ENCODE measurements at places on chromosomes 1 and 21.
A peak's percentile ranks its signal among the peaks of the same experiment; 100 is the strongest.

- no peak for DNase-seq
Observed at GRCh38 chr1:34427170-34427569, 250.5 kb downstream of the C1orf94 start.

GRCh38 chr1:200279810-200280411 is 129.9 kb downstream of the ZNF281 start:
- peak; percentile 12 for DNase-seq

- no peak for DNase-seq
Observed at GRCh38 chr1:93699049-93699384, 17.4 kb upstream of the BCAR3 start.

DNA sequence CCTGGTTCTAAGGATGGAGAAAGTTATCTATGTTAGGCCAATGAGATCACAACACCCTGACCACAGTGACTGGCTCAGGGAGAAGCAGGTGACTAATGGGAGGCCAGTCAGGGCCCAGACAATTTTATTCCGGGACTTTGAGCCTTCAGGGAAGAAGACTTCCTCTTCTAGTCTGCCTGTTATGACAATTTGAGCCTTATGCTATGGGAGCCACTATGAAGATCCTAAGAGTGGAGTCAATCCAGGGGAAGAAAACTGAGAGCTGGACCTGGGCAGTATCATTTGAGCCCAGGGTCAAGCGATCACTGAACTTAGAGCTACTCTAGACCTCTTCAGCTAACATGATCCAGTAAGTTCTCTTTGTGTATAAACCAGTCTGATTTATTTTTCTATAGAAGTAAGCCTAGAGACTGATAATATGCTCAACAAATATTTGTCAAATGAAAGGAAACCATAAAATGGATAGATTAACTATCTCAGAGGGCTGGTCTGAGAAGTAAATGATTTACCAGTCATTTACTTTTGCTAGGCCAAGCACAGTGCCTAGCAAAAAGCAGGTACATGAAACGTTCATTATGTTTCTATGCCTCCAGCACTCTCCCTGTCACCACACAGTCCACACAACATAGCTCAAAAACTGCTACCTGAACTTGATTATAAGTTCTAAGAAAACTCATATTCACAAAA is 4.2 kb upstream of the C1orf141 start:
- no peak for DNase-seq

DNA sequence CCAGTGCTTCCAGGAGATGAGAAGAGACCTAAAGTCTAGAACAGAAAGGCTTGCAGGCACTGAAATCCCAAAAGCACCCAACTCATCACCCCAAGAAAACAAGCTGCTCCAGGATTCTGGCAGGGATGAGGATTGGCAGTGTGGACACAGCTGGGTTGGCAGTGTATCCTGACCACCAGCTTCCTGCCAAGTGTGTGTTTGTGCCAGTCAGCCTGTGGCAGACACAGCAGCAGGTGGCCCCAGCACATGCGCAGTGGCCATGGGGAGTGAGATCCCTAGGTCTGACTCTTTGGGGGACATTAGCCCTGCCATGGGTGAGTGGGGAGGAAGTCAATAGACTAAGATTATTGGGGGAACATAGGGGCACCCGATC is 8.7 kb upstream of the SNAPIN start:
- DNase-seq: no peak

DNA sequence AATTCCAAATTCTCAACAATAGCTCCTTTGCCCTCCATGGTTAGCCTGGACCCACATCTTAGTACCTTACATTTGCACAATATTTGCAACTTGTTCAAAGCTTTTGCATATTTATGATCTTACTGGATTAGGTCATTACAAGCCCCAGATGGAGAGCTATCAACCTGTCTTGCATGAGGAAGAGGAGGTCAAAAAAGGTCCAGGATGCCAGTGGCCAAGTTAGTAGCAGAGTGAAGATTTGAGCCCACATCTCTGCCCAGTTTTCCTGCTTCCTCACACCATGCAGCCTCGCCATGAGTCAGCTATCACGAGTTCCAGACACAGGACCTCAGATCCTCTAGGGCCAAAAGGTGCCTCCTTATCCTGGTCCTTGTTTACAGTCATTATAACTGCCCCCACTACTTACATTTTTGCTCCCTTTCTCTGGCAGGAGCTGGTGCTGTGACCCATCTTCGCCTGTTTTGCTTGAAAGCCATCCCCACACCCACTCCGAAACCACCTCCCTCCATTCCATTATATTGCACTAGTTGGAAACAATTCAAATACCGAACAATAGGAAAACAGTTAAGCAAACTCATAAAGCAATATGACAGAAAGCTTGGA is 5.0 kb upstream of the AHCYL1 start:
- DNase-seq: no peak

DNA sequence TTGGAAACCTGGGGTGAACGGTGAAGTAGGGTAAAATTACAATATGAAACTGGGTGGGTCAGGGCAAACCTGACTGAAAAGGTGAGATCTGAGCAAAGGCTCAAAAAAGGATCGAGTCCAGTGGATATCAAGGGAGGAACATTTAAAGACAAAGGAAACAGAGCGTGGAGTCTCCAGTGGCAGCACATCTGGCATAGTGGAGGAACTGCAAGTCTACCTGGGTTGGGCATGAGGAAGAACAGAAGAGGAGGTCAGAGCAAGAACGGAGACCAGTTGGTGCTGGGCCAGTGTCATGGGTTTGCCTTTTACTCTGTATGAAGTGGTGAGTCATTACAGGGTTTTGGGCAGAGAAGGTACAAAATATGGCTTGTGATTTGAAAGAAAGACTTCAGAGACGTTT is 163.7 kb downstream of the NTPCR start:
- no peak for DNase-seq

- DNase-seq: no peak
Observed at GRCh38 chr1:38341694-38342093, 295.1 kb upstream of the POU3F1 start.

- peak; percentile 55 for DNase-seq
Observed at GRCh38 chr1:235954306-235955283, 87.9 kb upstream of the LYST start.

GRCh38 chr1:186843931-186844330 is 15.2 kb downstream of the PLA2G4A start:
- no peak for DNase-seq

DNA sequence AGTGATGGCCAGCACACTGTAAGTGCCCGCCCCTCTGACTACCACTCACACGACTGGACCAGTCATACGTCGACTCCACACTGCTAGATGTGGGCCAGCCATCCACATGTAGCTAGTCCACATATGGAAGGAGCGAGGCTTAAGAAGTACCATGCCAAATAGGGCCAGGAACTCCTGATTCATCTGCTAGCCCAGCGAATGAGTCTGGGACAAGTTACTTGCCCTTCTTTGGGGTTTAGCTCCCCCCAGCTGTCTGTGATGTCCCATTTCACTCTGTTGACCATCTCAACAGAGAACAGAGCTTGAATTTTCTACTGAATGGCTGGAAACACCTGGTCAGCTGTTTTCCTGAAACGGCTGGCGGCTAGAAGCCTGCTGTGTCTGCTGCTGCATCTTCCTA is 5.8 kb downstream of the CSRP1 start:
- no peak for DNase-seq

- DNase-seq: no peak
Observed at GRCh38 chr21:29080454-29080941, 7.0 kb upstream of the CCT8 start.

DNA sequence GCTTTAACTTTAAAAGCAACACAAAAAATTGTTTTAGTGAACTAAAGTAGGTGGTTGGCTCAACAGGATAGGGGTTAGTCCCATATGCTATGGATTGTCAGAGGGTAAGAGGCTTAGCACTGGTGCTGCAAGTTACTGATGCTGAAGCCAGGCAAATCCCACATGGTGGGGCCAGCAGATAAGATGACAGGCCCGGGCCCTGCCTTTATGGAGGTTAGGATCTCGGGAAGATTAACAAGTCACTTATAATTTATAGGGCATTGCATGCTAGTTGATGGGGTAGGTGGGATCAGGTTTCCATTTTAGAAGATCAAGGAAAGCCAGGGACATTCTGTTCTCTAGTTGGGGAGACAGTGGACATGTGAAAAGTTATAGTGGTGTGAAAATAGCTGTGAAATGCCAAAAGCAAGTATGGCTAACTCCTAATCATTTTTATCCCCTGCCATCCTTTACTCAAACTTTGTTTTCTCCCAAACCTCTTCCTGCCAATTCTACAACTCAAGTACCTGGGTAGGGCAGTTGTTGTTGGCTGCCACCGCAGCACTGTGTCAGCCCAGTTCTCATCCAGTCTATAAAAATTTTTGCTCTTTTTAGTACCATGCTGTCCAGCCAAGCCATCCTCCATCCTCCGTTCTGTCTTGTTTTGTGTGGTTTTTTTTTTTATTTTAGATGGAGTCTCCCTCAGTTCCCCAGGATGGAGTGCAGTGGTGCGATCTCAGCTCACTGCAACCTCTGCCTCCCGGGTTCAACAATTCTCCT is 10.3 kb downstream of the CHAF1B start:
- DNase-seq: no peak

- DNase-seq: no peak
Observed at GRCh38 chr1:52634111-52634510, 1.1 kb downstream of the SHISAL2A start.

DNA sequence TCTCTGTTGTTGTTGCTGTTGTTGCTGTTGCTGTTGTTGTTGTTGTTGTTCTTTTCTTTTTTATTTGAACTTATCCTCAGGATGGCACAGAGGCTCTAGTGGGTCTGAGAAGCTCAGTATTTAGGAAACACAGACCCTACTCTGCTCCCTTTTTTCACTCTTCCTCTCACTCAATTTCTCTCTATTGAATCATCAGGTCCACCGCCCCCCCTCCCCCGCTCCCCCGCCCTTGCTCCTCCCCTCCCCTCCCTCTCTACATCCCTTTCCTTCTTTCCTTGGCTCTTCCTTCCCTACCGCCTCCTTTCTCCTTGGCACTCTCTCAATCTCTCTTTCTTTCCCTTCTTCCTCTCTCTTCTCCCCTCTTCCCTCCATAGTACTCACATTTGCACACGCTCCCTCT is 218.5 kb upstream of the ZC3H12A start:
- DNase-seq: no peak

DNA sequence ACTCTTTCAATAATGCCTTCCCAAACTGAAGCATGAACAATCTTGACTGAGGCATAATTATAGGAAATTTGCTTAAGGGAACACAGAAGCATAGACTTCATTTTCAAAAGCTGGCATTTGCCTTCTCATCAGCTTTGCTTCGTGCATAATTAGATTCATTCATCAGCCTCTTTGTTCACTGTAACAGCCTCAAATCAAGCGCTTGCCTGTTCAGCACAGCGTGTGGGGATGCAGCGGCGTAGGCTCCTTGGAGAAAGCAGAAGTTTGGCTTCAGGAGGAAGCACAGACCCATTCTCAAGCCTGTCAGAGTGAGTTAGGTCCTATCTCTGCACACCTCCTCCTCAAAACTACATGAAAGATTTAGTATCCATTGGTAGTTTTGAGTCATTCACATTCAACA is 246.4 kb upstream of the MAP1LC3C start:
- DNase-seq: no peak

GRCh38 chr1:171515299-171515698 is 30.0 kb downstream of the PRRC2C start:
- no peak for DNase-seq

- DNase-seq: no peak
Observed at GRCh38 chr1:10888291-10888690, 91.8 kb upstream of the CASZ1 start.

DNA sequence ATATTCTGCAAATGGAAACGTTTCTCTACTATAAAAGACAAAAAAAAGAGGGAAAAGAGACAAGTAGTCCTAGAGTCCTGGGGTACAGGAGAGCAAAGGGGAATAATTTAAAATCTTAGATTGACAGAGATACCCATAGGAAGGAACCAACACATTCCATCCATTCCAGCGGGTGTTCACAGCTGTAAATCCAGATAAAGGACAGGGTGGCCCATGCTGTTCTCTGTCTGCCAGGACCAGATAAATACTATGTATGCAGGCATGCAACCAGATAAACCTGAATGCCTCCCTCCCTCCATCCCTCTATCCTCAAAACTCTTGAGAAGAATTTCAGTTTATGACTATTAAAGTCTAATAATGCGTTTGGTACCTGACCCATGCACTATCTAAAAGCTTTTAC is 131.8 kb downstream of the PTPN14 start:
- DNase-seq: no peak

DNA sequence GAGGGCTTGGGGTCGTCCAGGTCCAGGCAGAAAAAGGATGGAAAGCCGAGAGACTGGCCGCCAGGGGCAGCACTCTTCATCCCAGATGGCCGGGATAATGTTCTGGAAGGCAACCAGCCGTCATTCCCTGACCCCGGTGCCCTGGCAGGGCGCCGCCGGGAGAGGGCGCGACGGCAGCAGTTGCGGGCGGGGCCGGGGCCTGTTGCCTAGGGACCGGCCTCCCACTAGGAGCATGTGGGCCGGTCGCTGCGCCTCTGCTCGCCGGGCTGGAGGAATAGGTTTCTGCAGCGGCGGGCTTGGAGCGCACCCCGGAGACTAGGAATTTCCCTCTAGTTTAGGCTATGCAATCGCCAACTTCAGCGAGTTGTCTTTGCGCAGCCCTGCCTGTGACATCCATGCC is 11.0 kb downstream of the DMRTB1 start:
- DNase-seq: no peak

- no peak for DNase-seq
Observed at GRCh38 chr1:214215583-214215982, 65.4 kb upstream of the SMYD2 start.

DNA sequence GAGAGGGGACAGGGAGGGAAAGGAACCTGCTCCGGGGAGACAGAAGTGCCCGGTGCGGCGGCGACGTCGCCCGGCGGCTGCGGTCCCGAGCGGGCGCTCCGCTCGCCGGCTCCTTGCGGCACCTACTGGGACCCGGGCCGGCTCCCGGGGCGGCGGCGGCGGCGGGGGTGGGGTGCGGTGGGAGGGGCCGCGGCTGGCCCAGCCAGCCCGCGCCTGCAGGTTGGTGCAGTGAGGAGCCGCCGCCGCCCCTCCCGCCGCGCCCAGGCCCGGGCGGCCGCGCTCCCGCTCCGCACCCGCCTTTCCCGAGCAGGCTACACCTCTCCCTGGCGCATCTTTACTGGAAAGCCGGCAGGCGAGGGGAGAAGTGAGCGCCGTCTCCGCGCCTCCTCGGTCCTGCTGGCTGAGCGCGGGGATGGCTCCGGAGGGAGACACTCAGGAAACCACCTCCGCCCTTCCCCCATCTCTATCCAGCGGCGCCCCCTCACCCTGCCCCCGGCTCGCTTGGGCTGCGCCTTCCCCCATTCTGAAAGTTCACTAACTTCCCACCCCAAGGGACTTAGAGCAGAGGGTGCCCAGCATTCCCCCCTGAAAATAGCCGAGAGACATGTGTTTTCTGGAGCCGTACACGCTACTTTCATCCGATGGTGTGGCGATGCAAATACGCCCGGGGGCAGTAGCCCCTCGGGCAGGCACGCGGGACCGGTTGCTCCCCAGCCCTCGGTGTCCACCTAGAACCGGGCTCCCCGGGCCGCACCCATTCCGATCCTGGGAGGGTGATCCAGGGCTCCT is at the start of gene PLD5:
Gene PLD5, minus strand, starts transcription at position 127 of the 789 bp plus-strand sequence.
- no peak for DNase-seq

DNA sequence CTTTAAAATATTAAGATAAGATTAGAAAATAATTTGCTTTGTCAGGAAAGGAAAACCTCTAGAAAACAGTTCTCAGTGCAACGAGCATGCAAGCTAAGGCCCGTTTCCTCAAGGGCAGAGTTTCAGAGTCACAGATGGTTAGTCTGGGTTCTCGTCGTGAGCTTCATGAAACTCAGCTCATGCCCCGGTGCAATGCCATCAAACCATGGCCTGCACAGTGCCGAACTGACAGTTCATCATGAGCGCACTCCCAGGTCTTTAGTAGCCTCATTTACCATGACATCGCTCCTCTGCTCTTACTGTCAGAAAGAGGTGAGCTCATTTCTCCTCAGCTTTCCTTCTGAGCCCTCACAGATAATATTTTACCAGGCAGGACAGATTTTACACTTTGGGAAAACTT is 319.2 kb downstream of the NTNG1 start:
- no peak for DNase-seq

GRCh38 chr1:234503193-234504050 is 24.4 kb upstream of the TARBP1 start:
- no peak for DNase-seq
